Stimulated activated CD8-positive, alpha-beta memory T cell treated with anti-CD3 and anti-CD28 coated beads, Interleukin-4, amount 100 ng/mL, for 4 hours (primary cell): ENCODE measurements at places on chromosomes 11 and 22.
A peak's percentile ranks its signal among the peaks of the same experiment; 100 is the strongest.

DNA sequence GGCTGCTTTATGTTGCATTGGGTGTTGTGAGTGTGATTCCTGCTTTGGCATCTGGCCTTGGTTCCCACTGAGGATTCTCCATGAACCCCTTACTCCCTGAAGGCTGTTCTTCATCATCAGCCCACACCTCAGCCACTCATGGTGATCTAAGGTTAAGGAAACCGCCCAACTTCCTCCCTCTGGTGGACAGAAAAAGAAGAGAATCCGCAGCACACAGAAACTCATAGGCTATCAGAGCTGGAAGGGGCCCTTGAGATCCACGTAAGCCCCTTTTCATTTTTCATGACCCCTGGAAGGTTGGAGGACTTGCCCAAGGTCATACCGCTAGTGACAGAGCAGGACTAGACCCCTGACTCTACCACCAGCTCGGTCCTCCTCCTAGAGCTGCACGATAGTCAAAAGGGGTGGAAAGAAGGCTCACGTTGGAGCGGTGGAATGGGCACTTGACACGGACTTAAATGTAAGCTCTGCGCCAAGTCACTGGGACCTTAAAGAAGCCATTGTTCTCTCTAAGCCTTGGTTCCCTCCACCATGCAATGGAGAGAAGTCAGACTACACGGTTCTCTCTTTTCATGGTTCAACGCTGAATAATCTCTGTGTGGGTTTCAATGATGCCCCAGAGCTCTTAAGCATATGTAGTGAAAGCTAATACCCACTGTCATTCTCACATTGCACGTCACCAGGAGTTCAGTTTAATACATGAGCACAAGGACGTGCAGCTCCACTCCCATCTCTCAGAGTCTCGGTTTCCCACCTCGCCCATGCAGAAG, 83.6 kb upstream of the CRTAM start:
- no peak for DNase-seq

DNA sequence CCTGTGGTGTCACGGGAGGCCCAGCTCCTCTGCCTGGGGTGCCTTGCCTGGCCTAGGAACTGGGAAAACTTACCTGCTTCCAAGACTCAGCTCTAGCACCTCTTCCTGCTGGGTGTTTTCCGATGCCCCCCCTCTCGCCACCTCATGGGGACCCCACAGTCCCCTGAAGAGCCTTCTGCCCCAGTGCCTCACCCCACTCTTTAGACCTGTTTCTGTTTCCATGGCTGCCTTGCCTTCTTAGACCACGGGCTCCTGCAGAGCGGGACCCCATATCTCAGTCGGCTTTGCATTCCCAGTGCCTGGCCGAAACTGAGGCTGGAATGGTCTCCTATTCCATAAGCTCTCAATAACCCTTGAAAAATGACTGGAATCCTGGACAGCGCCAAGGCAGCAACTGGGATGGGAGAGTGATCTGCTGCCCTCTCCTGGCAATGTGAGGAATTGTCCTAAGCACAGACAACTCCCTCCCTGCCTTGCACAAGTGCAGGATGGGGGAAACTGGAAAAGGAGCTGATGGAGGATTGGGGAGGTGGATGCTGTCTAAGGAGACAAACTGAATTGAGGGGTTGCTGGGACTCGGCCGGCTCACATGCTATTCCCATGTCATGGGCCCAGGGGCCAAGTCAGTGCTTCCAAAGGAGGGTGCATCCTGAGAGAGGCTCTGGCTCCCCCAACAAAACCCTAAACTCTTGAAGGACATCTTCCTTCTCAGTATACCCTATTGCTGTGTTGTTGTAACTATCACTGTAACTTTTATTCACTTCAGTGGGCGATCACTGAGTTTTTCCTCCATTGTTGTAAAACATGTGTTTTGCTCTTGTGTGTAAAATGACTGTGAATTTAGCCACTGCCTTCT, 26.6 kb upstream of the IL17RA start:
- DNase-seq = peak; percentile 19

DNA sequence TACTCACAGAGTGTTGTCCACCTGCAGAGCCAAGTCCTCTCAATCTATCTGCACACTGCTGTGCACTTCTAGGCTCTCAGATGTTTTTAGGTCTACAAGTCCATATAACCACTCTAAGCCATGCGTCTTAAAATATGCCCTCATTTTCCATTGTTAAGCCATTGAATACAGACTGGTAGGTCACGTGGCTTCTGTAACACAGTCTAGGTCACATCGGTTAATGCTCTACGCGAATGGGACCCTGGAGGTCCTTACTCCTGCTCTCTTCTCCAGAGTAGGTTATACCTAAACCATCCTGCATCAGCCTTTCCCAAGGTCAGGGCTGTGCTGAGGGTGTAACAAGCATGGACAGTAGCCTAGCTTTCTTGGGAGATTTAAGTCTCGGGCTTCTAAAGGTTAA, 819 bp downstream of the JAML start:
- DNase-seq = no peak

DNA sequence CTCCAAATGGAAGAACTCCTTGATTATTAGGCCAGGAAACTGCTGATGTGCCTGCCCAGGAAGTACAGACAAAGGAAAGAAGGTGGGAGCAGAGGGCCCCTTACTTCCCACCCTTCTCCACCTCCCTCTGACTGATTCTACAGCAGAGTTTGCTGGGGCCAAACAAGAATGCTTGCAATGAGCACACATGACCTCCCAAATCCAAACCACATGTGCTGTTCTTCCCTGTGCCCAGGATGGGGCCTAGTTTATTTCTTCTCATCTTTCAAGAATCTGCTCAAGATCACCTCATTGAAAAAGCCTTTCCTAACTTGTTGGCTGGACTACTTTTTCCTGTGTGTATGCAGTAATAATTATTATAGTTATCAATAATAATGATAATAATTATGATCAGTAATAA, 286.1 kb downstream of the RAB38 start:
- DNase-seq = no peak

- DNase-seq = no peak
Observed at GRCh38 chr22:36155702-36156101, 4.9 kb downstream of the APOL3 start.

DNA sequence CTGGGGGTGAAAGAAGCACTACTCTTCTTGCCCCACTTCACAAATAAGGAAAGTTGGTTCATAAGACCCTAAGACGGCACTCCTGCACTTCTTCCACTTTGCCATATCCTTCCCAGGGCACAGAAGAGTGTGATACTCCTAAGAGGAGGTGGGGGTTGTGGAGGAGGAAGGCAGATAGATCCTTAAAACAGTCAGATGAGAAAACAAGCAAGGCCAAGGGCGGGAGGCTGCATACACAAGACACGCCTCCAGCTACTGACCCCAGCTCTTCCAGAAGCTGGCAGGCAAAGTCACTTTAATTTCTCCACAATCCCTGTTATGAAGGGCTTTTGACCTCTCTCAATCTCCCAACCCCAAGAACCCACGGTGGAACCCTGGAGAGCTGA, 1.6 kb upstream of the CHRM4 start:
- DNase-seq = no peak

DNA sequence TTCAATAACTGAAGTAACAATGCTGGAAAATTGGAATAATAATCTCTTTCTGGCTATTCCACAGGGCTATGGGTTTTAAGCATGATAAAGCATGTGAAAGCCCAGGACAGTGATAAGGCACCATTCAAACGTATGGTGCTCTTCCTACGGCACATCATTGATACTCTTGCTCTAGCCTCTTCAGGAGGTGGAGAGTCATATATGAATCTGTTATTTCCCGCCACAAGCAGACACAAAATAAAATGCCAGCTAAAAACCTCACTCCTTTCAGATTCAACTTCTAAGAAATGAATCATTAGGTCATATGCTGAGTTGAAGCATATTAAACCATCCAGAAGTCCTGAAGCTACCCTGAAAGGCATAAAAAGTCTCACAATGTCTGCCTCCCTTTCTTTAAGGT, 49.9 kb downstream of the FZD4 start:
- DNase-seq = no peak

DNA sequence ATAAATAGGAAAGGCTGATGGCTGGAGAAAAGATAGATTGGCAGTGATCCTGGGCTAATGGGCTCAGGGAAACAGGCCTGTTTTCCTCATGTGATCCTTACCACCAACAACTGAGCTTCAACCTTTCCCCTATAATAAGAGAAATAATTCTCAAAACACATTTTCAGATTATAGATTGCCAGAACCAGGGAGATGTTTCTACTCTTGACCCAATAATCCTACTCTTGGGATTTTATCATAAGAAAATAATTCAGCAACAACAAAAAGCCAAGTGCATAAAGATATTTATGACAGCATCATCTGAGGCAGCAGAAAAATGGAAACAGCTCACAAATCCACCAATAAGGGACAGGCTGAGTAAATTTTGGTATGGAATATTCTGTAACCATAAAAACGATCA, 54.3 kb downstream of the ADM start:
- no peak for DNase-seq

DNA sequence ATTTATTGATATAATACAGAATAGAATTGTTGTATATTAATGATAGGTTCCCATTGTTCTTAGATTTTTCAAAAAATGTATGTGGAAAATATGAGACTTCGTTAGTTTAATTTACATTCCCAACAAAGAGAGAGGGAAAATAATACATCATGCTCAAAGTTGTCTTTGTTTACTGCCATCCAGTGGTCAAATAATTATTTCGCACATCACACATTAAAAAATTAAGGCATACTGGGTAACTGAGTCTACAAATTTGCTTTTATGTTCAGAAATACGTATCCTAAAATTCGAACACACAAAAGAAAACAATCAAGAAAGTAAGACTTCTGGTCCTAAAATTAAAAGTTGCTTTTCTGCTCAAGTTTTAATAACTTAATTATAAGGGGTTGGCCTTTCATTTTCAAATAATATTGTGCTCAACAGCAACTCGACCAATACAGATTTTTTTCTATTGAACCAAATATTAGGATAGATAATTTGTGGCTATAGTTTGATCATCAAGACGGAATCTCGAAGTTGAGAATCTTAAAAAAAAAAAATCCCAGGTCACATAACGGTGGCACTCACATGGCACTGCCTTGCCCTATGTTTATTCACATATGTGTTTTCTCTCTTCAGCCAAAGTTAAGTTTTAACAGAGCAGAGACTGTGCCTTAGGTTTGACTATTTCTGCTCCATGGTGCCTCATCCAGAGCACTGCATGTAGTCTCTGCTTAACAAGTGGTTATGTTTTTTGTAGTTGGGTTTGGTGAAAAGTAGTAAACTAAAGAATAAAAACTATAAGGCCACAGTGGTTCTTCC, 12.3 kb downstream of the PDGFD start:
- no peak for DNase-seq

- no peak for DNase-seq
Observed at GRCh38 chr11:2204361-2205213, 33.0 kb upstream of the TH start.

- DNase-seq = no peak
Observed at GRCh38 chr11:19526119-19526518, 186.5 kb upstream of the NAV2 start.

- DNase-seq = no peak
Observed at GRCh38 chr22:42473484-42474193, 41.4 kb upstream of the NFAM1 start.

DNA sequence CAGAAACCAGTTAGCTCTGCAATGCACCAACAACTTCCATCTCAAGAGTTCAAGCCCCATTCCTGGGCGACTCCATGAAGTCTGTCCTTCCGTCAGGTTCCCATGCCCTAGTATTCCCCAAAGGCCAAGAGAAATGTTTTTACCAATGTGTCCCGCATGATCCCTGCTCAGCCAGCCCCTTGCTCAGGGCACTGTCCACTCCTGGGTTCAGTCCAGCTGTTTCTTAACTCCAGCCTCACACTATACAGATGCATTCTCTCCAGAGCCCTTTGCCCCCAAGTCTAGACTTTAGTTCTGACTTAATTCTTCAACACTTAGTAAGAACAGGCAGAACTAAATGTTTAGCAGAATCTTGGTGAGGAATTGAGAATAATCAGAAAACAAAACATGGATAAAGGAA, 497.5 kb downstream of the SOX6 start:
- no peak for DNase-seq

- no peak for DNase-seq
Observed at GRCh38 chr11:32184041-32184722, 93.3 kb downstream of the RCN1 start.

- no peak for DNase-seq
Observed at GRCh38 chr11:73929388-73929787, 21.4 kb upstream of the DNAJB13 start.

DNA sequence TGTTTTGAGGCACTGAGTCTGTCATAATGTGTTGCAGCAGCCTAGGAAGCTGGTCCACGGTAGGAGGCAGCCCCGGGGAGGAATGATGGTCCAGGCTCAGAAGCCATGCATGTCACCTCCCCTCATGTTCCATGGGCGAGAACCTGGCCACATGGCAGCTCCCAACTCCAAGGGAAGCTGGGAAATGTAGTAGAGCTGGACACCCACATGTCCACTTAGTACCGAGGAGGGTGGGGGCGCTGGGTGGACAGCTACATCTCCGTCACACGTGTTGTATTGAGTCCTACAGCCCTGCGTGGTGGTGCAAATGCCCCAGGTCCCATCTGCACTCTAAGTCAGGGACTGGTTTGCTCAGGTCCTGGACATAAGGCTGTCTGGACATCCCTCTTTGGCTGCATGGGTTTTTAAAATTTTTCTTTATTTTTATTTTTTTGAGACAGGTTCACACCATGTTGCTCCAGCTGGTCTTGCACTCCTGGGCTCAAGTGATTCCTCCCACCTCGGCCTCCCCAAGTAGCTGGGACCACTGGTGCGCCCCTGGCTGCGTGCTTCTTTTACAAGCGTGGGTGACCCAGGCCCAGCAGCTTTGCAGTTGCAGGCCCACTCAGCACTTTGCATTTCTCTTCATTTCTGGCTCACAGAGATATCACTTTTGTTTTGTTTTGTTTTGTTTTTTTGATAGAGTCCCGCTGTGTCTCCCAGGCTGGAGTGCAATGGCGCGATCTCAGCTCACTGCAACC, 3.9 kb upstream of the CTTN start:
- DNase-seq = no peak

DNA sequence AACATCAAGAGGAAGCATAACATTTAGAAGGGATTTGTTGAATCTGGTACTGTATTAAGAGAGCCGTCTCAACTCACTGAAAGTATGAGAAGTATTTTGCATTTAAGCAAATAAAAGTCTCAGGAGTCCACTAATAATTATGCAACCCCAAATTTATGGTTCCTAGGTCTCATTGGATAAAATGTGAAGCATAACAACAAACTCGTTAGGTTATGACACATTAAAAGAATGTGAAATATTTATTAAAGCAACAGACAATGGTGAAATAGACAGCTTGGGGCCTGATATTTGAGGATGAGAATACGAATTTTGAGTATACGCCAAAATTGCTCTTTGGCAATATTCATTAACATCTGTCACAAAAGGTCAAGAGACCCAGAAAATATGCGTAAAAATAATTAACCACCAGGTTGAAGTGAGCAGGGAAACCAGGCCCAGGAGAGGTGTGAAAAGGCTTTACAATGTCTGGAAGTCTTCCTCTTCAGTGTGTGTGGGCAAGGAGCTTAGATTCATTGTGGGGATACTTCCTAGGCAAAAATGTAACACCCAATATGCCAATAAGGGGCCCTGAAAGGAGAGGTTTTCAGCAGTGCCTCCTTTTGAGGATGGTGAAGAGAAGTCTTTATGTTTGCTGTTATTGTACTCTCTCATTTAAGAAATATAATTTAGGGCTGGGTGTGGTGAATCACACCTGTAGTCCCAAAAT, 89.2 kb downstream of the FDX1 start:
- DNase-seq = no peak

- no peak for DNase-seq
Observed at GRCh38 chr11:35126000-35126878, 12.7 kb upstream of the CD44 start.

GRCh38 chr11:58573451-58574104, 2.1 kb downstream of the LPXN start:
- no peak for DNase-seq

- no peak for DNase-seq
Observed at GRCh38 chr22:47129902-47130635, 367.6 kb downstream of the TBC1D22A start.

- no peak for DNase-seq
Observed at GRCh38 chr11:44622721-44623258, 57.3 kb downstream of the CD82 start.
